Stimulated activated naive CD8-positive, alpha-beta T cell treated with anti-CD3 and anti-CD28 coated beads, Interleukin-15, Interleukin-2, amounts not matched to agents 100 U/mL and 50 U/mL, for 24 hours (primary cell): ENCODE measurements at places on chromosomes 16 and 17.

GRCh38 chr16:88305176-88305575, 77.6 kb upstream of the ZNF469 start:
- DNase-seq = no peak

DNA sequence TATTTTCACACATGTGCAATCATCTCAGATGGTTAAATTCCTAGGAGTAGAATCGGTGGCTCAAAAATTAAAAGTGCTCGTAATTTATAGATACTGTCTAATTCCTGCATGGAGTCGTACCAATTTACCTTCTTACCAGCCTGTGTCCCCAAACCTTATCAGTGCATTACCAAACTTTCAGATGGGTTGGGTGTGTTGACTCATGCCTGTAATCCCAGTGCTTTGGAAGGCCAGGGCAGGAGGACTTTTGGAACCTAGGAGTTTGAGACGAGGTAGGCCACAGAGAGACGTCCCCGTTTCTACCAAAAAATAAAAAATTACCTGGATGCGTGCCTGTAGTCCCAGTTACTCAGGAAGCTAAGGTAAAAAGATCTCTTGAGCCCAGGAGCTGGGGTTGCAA, 34.5 kb upstream of the GPRC5B start:
- DNase-seq = no peak

DNA sequence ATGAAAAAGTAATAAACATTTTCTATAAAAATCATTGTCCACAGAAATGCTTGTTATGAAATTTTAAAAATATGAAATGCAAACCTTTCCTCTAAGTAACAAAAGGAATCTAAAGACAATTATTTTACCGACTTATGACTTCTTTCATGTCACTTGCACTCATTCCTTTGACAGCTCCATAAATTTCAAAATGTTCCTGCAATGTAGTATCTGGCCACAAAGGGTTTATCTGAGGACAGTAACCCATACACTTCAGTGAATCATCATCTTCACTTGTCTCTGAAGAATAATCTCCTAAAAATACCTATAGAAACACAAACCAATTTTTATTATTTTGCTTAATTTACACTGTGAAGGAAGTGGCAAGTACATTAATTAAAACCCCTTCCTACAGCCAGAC, 25.6 kb upstream of the ABCA10 start:
- no peak for DNase-seq

- DNase-seq = no peak
Measured at GRCh38 chr17:58605470-58605869, 86.4 kb downstream of the TEX14 start.

DNA sequence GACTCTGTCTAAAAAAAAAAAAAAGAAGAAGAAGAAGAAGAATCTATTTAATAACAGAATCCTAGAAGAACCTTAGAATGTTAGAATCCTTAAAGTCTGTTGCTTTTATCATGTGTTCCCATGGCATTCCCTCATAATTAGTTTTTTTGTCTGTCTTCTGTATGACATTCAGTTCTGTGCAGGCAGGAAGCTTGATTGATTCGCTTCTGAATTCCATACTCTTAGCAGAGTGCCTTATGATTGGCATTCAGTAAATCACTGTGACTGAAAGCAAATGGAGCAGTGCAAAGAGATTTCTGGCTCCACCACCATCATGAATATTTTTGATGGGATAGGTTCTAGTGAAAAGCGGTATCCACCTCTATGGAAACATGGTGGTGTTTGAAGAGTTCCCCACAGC, 1065.9 kb upstream of the RBFOX1 start:
- no peak for DNase-seq

DNA sequence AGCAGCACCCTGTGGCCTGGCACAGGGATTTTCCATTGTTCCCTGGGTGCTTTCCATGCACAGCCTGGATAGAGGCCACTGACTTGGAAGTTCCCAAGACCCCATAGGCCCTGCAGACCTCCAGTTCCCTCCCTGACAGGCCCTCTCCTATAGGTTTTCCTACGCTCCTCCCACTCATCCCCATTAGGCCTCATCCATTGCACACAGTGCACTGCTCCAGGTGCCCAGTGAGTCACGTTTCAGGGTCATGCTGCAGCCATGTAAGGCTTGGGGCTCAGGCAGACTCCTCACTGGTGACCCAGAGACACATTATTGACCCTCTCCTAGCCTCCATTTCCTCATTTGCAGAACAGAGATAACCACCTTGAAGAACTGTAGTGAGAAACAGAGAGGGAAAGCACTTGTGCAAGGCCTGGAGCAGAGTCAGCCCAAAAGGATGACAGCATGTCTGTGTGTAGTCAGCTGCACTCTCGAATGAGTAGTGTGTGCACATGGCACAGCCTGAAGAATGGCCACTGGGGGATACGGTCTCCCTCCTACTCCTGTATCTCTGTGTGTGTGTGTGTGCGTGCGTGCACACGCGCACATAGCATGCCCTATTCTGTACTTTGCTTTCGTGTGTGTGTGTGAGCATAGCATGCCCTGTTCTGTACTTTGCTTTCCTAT, 26.8 kb downstream of the DRC3 start:
- no peak for DNase-seq

- DNase-seq = no peak
Measured at GRCh38 chr17:76631821-76632565, 11.6 kb downstream of the ST6GALNAC1 start.

GRCh38 chr16:86681031-86681756, 102.8 kb downstream of the FOXL1 start:
- no peak for DNase-seq

- no peak for DNase-seq
Measured at GRCh38 chr17:27525836-27526603, 69.8 kb downstream of the KSR1 start.
